CD14-positive monocyte (primary cell): ENCODE measurements at places on chromosomes 2 and 18.
A peak's percentile ranks its signal among the peaks of the same experiment; 100 is the strongest.

DNA sequence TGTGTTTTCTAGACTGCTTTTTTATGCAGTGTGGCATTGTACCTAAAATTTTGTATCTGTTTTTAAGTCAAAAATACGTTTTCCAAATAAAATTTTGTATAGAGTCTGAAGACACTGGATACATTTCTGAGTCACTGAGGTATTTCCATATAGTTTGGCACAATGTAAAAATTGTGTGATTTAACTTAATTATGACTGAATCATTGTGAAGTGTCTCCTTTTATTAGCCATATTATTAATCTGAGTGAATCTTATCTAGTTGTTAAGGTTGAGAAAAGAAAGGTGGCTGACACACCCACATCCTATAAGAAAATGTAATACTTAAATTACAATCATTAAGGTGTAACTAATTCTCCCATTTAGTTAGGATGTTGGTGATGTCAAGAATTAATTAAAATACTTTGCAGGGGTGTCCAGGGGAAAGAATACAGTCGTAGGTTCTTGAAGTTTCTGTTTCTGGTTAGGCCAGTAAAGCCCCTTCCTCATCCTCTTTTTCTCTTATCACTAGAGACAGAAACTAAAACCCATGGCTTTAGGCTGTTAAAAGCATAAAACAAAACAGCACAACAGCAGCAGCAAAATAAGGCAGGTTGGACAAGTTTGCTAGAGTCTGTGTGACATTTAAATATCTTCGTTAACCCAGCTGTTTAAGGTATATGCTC lies 71.6 kb downstream of the UBE2E3 start:
- DNase-seq = no peak

GRCh38 chr2:112342067-112342550 lies 66.7 kb downstream of the ZC3H6 start:
- DNase-seq = no peak

DNA sequence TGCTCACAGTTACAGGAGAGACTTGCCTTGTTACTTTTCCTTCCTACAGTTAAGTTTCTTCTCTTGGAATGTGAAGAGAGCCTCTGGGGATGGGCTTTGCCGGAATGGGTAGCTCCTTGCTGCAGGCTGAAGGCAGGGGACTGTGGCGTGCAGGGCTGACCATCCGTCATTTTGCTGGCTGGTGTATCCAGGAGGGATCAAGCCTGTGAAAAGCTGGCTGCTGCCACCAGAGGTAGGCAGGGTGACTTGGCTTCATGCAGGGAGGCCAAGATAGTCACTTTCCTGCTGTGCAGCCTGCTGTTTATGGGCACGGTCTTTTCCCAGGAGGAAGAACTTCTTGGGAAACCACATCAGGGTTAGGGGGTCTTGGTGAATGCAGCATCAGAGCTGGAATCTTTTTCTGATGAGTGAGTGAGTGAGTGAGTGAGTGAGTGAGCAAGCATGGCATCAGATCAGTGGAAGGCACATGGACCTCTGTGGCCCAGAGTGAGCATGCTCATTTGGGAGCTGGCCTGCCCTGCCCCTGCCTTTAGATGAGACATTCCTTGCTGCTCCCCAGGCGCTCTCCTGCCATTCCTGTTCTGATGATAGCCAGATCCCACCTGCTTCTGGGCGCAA lies 33.0 kb downstream of the FHOD3 start:
- DNase-seq = no peak

DNA sequence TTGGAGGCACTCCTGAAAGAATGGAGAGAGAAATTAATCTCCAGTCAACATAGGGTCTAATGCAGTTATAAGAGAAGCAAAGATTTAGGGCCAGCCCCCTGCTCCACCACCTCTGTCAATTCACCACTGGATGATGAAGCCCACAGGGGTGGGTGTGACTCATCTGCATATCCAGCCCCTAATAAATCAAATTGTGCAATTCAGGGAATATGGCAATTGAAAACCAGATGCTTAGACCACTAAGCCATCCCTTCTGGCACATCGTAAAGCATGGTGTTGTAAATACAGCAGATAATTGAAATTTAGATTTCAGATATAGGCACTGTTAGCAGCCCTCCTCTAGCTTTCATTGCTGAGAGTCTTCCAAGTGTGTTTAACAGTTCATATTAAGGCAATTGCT lies 541.4 kb downstream of the PARD3B start:
- no peak for DNase-seq

GRCh38 chr2:160649698-160650097 lies 156.1 kb upstream of the RBMS1 start:
- no peak for DNase-seq

- no peak for DNase-seq
Observed at GRCh38 chr2:146252119-146252518, 1592.7 kb upstream of the ACVR2A start.

GRCh38 chr18:74146756-74147155 lies 878 bp downstream of the FBXO15 start:
- no peak for DNase-seq

DNA sequence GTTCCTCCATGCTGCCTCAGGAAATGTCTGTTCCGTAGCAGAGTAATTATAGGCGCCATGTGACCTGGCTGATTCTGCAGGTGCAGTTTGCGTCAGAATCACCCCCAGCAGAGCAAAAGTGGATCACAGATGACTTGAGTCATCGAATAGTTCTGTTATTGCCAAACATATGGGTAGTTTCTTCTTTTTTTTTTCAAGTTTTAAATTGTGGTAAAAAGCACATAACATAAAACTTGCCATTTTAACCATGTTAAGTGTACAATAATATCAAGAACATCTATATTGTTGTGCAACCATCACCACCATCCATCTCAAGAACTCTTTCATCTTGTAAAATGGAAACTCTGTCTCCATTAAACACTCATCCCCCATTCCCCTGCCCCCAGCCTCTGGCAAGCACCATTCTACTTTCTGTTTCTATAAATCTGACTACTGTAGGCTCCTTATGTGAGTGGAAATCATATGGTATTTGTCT lies 177.7 kb upstream of the TWIST2 start:
- no peak for DNase-seq

DNA sequence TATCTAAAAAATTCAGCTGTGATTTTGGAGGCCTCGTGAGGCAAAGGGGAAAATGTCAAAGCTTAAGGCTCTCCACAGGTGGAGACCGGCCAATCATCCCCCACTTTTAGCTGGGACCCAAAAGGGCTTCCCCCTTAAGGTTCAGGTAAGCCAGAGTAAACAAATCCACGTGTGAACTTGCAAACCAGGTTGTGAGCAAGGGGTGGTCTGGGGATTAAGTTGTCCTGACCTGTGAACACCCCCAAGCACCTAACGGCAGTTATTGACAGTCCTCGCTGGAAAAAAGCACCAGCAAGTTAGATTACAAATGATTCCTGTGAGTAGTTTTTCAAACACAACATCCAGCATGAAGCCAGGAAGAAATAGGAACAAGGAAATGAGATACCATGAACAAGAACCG lies 42.9 kb downstream of the MYO7B start:
- no peak for DNase-seq

DNA sequence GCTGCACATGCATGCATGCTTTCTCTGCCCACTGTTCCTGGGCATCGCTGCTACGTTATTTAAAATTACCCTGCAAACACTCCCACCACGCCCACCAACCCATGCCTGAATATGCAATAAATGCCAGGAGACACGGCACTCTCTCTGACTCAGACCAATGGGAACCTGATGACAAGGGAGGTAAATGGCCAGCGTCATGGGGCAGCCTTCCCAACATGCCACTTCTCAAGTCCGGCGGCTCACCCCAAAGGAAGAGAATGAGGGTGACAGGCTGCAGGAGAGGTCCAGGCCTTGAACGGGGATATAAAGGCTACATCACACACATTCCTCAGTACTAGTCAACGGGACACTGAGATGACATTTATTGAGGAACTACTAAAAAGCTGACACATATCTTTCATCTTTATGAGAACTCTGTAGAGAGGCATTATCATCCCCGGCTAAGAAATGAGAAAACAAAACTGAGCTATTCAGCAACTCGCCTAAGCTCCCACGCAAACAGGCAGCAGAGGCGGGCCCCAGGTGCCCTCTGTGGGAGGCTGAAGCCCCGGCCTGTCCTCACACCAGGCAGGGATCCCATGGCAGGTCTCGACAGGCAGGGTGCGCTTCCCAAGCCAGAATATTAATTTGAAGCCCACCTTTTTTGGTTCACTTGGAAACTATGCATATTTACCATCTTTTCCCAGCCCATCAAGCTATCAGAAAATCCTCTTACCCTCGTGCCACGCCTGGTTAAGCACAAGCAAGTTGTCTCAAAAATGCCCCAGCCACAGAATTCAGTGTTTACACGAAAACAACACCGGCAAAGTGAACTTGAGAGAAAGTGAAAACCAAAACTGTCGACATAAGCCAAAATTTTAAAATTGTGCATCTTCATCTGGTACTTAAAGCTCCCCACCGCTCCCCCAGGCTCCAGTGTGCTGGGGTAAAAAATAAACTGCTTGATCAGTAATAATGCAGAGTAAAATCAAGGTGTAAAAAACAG lies 166.3 kb downstream of the HDAC4 start:
- no peak for DNase-seq

DNA sequence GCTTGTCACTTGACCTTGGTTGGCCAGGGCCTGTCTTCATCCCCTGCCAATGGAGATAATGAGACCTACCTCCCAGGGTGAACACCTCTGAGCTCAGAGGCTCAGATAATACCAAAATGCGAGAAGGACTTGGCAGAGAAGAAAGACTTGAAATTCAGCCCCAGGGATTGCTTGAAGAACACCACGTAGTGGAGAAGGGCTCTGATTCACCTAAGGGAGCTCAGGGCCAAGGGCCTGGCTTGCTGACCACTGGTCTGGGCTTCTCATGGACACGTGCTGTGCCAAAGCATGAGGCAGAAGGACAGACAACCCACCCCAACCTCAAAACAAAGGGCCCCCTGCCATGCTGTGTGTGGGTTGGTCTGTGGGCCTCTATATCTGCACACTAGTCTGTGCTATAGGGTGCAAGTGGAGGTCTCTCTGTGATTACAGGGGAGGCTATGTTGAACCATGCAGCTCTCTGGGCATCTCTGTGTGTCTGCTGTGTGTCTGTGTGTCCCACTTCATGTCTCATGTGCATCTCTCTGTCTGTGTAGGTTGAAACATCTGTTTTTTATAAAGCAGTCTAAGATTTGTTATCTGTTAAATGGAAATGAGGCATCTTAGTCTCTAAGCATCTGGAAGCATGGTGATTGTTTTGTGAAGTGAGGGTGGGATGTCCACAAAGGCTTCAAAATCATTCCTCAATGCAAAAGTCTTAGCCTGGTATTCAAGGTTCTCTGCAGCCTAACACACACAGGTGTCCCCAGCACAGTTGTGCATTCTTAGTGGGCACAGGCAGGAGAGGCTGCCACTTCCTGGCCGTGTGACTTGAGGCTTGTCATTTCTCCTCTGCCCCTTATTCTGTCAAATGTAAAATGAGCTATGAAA lies 61.0 kb upstream of the EPAS1 start:
- DNase-seq = no peak

GRCh38 chr2:8389431-8390108 lies 292.3 kb upstream of the ID2 start:
- DNase-seq = no peak

- DNase-seq = peak; percentile 79
Observed at GRCh38 chr18:9708057-9708433, at the start of gene RAB31. Gene RAB31 (plus strand): TSS chr18:9708301. CDS start chr18:9708406, 105 bp downstream.

- no peak for DNase-seq
Observed at GRCh38 chr2:120522151-120522751, 176.3 kb downstream of the INHBB start.
